ENCODE measurements at places on chromosomes 2 and 18.

GRCh38 chr2:148201075-148202004, 180.4 kb downstream of the MBD5 start:
- DNase-seq, result peak; percentile 25

DNA sequence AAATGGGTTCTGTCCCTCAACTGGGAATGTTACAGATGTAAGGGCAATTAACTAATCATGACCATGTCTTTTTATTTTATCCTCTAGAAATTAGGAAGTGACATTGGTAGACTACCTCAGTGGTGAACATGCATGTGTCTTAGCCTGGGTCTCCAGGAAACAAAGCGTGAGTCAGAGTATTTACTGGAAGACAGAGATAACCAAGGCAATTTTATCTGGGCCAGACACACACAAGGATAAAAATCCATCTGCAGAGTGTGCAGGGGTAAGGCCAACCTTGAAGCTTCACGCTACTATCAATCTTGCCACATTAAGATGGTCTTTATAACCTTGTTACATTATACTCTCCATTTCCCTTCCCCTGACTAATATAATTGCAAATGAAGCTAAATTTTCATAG, 487.5 kb downstream of the SUCLG1 start:
- DNase-seq, result no peak

GRCh38 chr2:208375491-208376068, 31.0 kb upstream of the PTH2R start:
- no peak for DNase-seq

DNA sequence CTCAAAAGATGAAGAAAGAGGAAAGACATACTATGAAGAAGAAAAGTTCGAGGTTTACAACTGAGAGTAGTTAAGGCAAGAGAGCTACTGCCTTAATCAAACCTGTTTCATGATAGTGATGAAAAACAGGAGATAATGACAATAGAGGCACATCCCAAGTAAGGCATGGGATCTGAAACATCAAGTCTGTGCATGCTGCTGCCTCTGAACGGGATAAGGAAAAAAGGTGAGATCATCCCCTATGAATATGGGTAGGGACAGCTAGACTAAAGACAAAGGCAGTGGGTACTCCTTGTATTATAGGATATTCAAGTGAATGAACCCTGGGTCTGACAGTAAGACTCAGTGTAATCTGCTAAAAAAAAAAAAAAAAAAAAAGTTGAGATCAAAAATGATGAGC, 3.0 kb downstream of the EXOC6B start:
- no peak for DNase-seq

GRCh38 chr2:186349508-186349907, 136.6 kb upstream of the ZC3H15 start:
- DNase-seq, result no peak

- no peak for DNase-seq
Measured at GRCh38 chr2:148901142-148901541, 26.1 kb downstream of the KIF5C start.

DNA sequence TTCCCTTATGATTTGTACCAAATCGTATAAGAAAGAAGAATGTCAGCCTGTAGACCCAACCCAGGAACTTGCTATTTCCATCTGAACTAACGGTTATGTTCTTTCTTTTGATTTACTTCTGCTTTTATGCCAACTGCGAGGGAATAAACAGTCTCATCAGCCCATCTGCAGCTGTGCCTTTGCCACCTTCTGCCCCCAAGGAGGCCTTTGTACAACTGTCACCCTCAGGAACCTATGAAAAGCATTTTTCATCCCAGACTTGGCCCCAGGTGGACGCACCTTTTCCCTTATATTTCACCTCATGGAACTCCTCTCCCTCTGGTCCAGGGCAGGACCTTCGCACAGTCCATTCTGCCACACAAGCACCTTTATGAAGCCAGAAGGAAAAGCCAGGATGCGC, 109.8 kb downstream of the AOX1 start:
- DNase-seq, result peak; percentile 19

GRCh38 chr2:70995426-70995729, 705 bp upstream of the TEX261 start:
- DNase-seq, result peak; percentile 29

- DNase-seq, result no peak
Measured at GRCh38 chr2:191032588-191033429, 18.8 kb upstream of the STAT1 start.

- DNase-seq, result no peak
Measured at GRCh38 chr2:160227293-160227915, 27.3 kb upstream of the ITGB6 start.

DNA sequence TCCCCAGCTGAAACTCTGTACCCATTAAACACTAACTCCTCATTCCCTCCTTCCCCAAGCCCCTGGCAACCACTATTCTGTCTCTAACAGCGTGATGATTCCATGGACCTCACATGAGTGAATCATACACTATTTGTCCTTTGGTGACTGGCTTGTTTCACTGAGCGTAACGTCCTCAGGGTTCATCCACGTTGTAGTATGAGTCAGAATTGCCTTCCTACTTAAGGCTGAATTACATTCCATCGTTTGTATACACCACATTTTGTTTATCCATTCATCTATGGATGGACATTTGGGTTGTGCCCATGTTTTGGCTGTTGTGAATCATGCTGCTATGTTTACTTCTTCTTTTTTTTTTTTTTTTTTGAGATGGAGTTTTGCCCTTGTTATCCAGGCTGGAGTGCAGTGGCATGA, 19.6 kb upstream of the CABLES1 start:
- DNase-seq, result no peak

DNA sequence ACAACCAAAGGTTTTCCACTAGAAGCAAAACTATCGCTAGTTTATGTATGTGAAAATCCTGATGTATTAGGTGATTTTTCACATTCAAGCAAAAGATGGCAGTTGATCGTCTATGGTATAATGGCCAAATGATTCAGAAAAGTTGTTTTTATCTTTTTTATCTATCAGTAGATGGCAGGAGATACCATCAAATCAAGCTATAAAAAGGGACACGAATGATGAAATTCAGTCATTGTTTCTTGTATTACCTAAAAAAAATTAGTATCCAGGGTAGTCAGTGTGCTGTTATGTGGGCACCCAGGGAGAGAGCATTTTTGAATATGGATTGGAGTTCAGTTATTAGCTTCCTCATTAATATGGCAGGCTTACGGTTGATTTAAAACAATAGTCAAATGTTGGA, 22.9 kb upstream of the CAVIN2 start:
- DNase-seq, result no peak

GRCh38 chr18:59464486-59464885, 105.4 kb upstream of the LMAN1 start:
- DNase-seq, result no peak

- DNase-seq, result no peak
Measured at GRCh38 chr2:98519851-98520250, 75.2 kb downstream of the INPP4A start.

DNA sequence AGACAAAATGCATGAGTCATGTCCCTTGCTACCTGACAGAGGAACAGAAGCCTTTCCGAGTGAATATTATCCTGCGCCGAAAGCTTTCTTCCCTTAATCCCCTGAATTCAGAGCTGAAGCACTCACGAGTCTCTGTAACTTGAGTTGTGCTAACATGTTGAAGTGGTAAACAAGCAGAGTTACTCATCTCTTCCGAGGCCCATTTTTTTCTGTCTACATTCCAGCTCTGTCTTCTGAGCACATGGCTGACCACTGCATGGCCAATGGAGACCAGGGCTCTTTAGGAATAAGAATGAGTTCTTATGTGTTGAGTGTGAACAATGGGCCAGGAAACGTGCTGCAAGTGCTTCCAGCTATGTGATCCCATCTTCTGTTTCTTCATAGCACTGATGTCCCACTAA, 73.1 kb upstream of the PID1 start:
- DNase-seq, result no peak

DNA sequence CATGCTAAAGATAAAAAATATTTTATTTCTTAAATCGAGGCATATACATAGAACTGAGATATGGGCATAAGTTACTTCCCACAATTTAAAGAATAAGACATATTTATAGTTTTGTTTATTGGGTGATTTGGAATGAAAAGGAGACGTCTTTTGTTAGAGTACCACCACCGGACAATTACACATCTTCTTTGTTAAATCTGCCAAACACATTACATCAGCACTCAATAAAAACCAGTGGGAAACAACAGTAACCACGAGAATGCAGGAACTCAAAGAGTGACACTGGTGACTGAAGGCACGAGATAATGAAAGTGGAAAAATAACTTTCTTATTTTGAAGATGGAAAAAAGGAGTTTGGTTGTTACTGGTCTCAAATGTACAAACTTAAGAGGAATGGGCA, 92.6 kb upstream of the TFCP2L1 start:
- no peak for DNase-seq

- no peak for DNase-seq
Measured at GRCh38 chr2:24832073-24832461, 38.8 kb downstream of the CENPO start.

- no peak for DNase-seq
Measured at GRCh38 chr2:1393321-1393720, 19.9 kb upstream of the TPO start.

DNA sequence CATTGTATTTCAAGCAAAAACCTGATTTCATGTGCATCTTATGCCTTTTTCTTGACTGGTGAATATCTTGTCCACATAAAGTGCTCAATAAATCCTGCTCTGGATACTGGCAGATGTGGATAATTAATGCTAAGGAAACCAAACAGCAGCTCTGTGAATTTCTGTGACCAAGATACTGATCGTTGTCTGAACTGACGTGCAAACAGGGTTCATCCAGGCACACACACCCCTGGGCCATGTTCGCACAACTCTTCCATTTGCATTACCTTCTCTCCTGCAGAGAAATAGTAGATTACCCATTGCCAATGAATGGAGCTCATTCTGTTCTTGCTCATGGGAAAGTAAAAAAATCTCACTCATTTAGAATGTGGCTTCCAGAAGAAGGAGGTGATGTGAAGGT, 316.2 kb upstream of the TRIB2 start:
- no peak for DNase-seq

DNA sequence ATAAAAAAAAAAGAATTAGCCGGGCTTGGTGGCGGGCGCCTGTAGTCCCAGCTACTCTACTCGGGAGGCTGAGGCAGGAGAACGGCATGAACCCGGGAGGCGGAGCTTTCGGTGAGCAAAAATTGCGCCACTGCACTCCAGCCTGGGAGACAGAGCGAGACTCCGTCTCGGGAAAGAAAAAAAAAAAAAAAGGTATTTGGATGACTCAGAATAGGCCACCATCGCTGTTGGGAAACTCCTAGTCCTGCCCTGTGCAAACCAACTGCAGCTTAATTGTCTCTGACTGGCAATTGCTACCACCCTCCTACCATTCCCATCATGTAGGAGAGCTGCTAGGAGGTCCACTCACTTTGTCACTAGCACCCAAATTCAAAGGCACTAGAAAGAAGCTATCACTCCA, 43.5 kb downstream of the ATP8B1 start:
- no peak for DNase-seq

DNA sequence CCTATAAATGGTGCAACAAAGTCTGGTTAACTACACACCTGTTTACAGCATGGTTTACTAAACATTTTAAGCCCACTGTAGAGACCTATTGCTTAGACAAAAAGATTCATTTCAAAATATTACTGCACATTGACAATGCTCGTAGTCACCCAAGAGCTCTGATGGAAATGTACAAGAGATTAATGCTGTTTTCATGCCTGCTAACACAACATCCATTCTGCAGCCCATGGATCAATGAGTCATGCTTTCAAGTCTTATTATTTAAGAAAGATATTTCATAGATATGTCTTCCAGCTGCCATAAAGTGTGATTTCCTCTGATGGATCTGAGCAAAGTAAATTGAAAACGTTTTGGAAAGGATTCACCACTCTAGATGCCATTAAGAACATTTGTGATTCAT, 781.1 kb downstream of the MBD2 start:
- DNase-seq, result no peak

DNA sequence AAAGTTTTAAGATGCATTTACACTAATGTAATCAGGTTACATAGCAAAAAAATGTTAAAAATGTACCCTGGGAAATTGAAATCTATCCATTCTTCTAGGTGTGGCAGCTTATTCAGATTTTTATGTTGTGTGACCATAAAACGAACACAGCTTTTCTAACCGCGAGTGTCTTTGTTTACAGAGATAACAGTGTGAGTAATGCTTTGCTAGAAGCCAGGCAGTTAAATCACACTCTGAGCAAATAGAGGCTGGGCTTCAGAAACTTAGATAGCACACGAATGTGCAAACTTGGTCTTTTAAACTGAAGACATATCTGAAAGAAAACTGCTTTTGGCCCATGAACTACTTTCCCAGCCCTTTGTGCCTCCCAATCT, 116.1 kb downstream of the SPTBN1 start:
- DNase-seq, result no peak

DNA sequence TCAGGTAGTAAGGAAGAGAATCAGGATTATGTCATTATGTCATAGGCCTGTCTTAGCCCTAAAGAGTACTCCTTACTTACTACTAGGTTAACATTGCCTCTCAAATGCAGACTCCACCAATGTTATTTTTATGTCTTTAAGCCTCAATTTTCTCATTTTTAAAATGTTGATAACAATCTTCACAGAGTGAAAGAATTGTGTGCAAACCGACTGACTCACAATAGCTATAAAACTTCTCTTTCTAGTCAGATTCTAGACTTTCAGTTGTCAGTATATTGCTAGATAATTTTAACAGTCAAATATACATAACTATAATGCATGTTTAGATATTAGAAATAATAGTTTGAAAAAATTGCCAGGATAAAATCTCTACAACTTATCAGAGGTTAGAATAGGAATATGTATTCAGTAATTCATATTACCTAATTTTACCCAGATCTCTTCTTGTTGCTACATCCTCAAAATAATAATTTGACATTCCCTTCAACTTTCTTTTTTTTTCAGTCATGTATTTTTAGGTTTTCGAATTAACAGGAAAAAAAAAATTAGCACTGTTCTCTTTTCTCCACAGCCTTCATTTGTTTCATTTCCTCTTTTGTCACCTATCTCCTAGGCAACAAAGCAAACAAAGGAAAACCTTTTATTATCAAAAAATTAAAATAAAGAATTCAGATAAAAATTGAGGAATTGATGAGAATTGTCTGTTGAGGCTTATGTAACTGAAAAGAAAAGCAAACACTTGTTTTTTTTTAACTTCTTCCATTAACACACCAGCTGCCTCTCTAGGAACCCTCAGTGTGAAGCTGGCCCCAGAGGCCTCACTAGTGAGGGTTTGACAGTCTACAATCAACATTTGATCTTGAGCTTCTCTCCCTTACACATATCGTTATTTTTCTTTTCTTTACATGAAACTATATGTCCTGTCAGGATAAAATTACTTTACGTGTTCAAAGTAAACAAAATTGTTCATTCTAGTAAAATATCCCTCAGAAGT, 279.0 kb downstream of the CALCRL start:
- no peak for DNase-seq

DNA sequence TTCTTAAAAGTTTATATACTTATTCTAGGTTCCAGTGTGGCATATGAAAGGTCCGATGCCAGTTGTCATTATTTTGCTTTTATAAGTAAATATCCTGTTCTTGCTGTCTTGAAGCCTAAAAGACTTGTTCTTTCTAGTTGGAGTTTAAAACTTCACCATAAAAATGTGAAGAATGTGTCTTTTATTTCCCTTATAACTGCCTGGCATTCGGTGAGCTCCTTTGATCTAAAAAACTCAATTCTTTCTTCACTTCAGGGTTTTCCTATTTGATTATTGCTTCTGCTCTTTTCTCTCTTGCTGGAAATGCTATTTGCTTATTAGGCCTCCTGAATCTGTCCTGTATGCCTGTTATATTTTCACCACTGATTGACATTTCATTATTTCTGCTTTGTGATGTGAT, 51.6 kb downstream of the TSPYL6 start:
- DNase-seq, result no peak

All from DND-41 (cell line).